Activated naive CD8-positive, alpha-beta T cell treated with anti-CD3 and anti-CD28 coated beads, Interleukin-2, amount 50 U/mL, for 24 hours (primary cell): ENCODE measurements at places on chromosomes 6 and 20.

DNA sequence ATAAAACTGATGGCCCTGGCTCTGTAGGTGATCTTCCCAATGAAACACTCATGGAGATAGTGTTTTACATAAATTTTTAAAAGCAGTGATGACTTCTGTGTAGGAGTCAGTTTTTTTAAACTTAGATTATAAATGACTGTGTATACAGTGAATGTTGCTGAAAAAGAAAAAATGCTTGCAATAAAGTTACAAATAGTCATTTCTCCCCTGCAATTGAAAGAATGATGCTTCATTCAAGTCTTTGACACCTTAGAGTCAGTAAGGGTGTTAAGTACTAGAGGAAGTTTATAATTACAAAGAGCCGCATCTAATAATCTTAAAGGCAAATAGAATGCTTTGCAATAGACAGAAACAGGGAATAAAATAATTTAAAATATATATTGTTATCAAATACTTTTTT, 27.6 kb downstream of the ZNF292 start:
- DNase-seq: no peak

DNA sequence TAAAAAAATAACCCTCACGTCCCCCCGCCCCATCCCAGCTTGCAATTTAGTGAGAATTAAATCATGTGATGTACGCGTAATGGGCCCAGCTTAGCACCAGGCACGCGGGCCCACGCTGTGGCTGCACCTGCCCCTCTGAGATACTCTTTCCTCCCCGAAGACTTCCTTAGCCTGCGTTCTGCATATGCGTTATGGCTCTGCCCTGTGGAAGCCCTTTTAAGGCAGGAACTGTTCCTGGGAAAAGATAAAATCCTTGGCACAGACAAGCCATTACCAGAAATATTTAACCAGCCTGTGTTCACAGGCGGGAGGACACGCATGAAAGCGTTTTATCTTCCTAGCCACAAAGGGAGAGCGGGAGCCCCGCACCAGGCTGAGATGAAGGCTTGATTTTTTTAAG, 311.0 kb downstream of the LRFN2 start:
- no peak for DNase-seq

GRCh38 chr20:49594931-49595315, 27.0 kb upstream of the PTGIS start:
- peak; percentile 30 for DNase-seq

GRCh38 chr6:18155150-18155863, at the start of gene KDM1B:
Gene KDM1B (plus strand): TSS chr6:18155422. CDS start chr6:18159896, 4,474 bp downstream.
- peak; percentile 98 for DNase-seq

DNA sequence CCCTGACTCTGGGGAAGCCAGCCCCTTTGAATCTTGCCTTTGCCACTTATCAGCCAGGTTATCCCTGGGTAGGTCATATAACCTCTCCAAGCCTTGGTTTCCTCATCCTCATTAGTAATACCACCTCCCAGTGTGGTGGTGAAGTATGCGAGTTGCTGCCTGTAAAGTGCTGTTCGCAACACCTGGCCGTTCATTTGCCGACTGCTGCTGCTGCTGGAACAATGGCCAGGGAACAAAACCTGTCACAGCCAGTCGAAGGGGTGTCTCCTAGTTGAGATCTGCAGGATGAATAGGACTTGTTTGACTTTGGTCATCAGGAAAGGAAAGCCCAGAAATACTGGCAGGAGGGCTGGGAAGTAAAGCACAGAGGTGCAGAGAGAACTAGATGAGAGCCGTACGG, 6.1 kb downstream of the MANBAL start:
- DNase-seq: no peak

- no peak for DNase-seq
Observed at GRCh38 chr6:113736978-113737377, 120.2 kb upstream of the MARCKS start.

GRCh38 chr6:35973670-35974222, 50.7 kb downstream of the SLC26A8 start:
- peak; percentile 12 for DNase-seq

GRCh38 chr6:125612345-125612846, 137.0 kb upstream of the HEY2 start:
- no peak for DNase-seq

DNA sequence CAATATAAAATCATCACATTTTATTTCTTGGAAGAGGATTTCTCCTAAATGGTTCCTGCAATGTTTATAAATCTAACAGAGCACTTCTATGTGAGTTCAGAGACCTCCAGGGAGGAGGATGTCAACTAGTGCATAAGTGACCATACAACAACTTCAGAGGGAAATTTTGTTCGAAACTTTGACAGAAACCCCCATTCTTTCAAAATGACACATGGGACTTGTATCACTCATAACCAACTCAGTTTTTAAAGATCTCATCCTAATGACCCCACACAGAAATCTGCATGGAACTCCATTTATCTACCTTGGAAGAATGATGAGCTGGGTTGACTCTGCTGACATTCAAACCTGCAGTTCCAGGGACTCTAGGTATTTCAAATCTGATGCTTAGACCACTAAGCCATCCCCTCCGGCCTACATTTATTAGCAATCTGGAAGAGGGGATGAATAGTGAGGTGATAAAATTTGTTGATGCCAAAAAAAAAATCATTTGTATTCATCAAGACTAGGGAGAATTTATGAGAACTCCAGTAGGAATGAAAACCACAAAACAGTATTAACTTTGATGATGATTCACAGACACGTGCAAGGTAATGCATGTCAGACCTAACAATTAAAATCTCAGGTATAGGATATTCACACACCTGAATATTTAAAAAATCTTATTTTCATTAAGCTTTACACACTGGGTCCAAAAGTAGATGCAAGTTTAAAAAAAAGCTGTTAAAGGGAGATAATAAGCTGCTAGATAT, 153.0 kb downstream of the REV3L start:
- no peak for DNase-seq
